ENCODE measurements at places on chromosomes 12 and 14.

DNA sequence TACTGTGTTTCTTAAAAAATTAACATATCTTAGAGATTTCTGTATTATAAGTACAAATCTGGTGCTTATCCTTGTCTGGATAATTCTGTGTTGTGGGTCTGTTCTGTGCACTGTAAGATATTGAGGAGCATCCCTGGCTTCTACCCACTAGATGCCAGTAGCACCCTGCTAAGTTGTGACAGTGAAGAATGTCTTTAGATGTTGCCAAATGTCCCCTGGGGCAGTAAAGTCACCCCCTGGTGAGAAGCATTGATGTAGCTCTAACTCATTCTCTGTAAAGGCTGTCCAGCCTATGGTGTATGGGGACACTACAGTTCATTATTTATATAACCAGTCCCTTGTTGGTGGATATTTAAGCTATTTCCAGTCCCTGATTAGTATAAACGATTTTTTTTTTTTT lies 31.4 kb downstream of the MAP1LC3B2 start:
- no peak for DNase-seq

DNA sequence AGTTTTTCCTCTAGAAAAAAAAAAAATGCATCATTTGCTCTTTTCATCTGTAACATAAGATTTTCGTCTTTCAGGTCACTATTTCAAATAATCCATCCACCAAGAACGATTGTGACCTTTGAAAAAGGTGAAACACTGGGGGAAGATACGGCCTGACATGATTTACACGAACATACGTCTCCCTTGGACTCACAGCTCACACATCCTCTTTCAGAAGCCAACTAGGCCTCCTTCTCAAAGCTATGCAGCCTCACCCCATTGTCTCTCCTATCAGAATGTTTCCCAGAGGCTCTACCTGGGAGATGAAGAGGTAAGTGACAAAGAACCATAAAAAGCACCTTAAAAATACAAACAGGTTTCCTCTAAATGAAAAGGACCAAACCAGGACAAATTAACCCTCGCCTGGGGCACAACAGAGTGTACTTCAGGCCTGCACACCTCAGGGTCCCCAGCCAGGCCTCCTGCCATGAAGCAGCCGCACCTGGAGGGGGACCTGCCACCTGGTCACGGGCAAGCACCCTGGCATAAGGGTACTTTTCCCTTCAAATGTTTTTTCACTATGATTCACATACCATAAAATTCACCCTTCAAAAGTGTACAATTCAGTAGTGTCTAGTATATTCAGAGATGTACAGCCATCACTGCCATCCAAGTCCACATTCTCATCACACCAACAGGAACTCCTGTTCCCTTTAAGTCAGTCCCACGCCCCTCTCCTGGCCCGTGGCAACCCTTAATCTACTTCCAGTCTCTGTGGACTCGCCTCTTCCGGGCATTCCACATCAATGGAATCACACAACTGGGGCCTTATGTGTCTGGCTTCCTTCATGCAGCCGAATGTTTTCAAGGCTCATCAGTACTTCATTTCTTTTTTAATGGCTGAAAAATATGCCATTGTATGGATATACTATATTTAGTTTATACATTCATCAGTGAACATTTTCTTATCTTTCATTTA lies 5.4 kb downstream of the SLC15A4 start:
- no peak for DNase-seq

DNA sequence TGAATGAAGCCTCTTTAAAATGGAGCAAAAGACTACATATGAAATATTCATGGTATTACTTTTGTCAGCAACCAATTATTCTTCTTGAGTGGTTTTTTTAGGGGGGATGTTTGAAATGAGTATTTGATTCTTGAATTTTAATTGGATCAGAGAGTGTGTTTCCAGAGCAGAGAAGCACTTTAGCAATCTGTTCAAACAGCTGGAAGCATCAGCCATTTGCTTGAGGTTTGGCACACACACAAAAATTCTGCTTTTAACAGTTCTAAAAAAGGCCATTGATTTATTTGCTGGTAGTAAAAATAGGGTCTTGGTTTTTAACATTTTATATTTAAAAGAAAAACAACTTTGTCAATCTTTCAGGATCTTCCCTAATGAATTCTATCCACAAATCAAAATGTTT lies 292.7 kb downstream of the LRFN5 start:
- no peak for DNase-seq

- peak; percentile 56 for DNase-seq
Measured at GRCh38 chr12:122226366-122227125, 694 bp upstream of the DIABLO start.

GRCh38 chr14:44352201-44352600 lies 154.9 kb downstream of the FSCB start:
- no peak for DNase-seq

GRCh38 chr12:3275171-3276041 lies 198.2 kb downstream of the TSPAN9 start:
- DNase-seq = peak; percentile 73

DNA sequence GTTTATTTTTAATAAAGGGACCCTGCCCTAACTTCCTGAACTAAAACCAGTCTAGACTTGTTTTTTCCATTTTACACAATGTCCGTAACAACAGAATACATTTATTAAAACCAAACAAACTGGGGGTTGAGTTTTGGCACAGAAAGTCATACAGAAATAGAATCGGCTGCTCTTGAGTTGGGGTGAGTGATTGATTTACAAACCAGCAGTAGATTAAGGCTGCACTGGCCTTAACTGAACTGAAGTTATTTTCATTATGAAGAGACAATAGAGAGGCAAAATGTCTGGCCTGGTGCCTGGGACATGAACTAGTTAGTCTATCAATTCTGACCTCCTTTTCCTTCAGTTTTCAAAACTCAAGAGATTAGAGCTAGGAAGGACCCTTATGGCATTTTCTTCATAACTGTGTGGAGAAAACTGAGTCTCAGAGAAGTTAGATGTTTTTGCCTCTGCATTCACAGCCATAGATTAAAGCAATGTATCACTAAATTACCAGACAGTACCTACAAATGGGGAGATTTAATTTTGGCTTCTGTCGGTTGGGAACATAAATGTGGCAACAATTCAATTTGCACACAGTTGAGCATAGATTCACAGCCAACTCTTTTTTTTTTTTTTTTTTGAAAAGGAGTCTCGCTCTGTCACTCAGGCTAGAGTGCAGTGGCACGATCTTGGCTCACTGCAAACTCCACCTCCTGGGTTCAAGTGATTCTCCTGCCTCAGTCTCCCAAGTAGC lies 19.8 kb upstream of the MGP start:
- DNase-seq = no peak

DNA sequence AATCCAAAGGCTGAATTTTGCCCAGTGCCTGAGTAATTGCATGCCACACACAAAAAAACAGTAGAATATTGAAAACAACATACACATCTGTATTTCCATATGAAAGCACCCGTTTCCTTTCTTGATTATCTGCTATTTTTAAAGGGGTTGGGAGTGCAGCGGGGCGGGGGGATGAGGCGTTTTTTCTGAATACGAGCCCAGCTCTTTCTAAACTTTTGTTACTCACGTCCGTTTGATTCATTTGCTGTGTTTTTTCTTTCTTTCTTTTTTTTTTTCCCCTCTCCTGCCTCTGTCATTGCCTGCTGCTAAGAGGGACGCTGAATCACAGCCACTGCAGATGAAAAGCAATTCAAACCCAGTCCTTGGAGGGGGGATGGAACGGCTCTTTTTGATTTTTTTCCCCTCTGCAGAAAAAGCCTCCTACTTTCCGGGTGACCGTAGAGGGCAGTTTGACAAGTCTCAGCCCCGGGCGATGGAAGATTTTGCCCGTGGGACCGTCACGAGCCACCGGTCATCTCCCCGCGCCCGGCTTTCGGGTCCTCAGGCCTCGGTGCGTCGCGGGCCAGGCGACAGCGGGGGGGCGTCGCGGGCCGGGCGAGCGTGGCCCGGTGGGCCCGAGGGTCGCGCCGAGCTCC lies 572 bp upstream of the RASSF8 start:
- peak; percentile 33 for DNase-seq

DNA sequence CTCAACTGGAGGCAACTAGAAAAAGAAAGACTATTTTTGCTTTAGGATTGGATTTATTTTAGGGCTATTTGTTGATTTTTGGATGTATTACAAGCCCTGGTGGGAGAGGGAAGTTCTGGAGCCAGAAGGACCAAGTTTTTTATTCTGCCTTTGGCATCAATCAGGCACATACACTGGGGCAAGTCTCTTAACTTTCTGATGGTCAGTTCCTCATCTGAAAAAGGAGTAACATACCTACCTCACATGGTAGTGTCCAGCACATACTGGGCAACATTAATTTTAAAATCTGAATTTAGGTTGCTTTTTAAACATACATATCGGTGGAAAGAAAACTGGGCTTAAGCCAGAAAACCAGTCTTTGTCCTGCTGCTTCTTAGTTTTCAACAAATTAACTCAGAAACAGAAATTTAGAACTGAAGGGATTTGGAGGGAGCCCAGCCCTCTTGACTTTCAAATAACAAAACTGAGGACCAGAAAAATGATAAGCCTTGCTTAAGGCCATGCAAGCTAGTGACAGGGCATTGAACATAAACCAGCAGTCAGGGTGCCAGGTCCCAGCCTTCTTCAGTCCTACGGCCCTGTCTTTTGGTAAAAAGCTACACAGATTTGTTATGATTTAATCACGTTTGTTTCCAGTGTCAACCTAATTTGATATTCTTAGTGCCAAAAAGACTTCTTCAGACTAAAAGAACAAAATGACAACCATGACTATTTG lies 90.2 kb upstream of the SLC38A2 start:
- DNase-seq = no peak

GRCh38 chr12:3186546-3187215 lies 109.5 kb downstream of the TSPAN9 start:
- peak; percentile 6 for DNase-seq

DNA sequence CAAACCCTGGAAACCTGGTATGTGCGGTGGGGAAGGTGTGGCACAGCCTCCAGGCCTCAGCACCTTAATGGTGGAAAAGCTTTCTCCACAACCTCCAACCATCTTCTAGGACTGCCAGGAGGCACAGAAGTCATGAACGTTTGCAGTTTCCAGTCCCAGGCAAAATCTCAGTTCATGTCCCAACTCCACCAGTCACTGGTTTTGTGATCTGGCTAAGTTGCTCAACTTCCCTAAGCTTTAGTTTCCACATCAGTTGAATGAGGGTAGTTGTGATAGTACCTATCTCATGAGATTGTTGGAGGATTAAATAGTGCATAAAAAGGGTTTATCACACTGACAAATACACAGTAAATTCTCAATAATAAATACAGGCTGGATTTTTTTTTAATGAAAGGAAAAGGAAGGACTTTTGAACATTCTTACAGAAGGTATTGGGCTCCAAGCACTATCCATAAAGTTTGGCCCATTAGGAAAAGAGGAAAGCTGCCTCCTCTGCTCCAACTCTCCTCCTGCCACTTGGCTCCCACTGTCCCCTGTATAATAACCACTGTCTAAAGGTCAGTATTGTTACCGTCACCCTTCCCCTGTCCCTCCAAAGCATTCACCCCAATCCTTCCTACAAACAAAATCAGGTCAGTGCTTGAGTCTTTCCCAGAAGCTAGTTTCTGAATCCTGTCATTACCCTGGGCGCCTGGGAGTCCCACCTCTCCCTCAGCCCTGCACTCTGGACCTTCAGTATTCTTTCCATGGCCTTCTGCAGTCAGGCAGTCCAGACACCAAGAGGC lies 6.3 kb downstream of the PCK2 start:
- no peak for DNase-seq

GRCh38 chr12:119949145-119949544 lies 39.9 kb upstream of the BICDL1 start:
- no peak for DNase-seq

DNA sequence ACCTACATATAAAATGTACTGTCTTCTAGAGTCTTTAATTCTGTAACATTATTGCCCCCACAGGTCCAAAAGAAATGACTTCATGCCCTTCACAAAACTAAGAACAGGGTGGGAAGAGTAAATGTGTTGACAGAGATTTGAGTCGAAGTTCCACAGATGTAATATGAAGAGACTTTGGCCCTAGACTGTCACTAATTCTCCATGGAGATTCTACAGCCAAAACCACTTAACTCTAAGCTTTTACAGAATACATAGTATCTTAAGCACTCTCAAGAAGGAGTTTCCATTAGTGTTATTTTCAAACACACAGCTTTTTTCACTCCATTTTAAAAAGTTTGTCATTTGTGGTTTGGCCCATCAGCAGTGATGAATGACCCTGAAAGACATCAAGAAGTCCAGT lies 56.3 kb downstream of the ABCC9 start:
- DNase-seq = no peak

GRCh38 chr14:36054353-36055051 lies 122.0 kb downstream of the PTCSC3 start:
- no peak for DNase-seq

- no peak for DNase-seq
Measured at GRCh38 chr14:70956511-70956910, 49.3 kb downstream of the PCNX1 start.

GRCh38 chr12:91274916-91275315 lies 92.3 kb upstream of the DCN start:
- no peak for DNase-seq

- DNase-seq = no peak
Measured at GRCh38 chr12:32031109-32031508, 71.9 kb downstream of the RESF1 start.

DNA sequence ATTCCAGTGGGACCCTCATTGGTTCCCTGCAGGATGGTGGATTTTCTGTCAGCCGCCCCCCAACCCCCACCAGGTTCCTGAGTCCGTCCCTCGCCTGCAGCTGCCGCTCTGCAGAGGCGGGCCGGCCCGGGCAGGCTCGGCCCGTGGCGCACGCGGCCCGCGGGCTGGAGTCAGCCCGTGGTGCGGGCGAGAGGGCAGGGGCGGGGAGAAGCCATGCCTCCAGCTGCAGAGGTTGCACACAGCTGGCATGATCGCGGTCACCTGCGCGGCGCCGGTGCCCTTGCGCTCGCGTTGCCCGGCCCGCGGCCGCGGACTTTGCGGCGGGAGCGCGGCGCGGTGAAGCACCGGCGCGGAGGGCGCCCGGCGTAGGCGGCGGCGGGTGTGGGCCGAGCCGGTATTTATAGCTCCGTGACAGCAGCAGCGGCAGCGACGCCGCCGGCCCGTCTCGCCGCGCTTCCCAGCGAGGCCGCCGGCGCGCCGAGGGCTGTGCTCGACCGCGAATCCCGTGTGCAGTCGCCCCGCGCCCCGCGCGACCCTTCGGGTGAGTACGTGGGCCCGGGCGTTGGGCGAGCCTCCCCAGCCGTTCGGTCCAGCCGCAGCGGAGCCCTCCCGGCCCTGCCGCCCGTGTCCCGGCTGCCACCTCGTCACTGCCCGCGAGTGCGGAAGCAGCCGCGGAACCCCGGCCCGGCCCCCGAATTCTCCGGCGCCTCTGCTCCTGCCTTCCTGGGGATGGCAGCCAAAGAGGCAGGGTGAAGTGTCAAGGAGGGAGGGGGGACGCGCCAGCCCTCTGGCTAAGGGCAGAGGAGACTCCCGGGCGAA lies at the start of gene TMEM117:
TMEM117 (plus strand) TSS at position 426 of the 819 bp plus-strand sequence.
- DNase-seq = peak; percentile 89

GRCh38 chr12:113770389-113770865 lies 195.7 kb downstream of the RBM19 start:
- no peak for DNase-seq

DNA sequence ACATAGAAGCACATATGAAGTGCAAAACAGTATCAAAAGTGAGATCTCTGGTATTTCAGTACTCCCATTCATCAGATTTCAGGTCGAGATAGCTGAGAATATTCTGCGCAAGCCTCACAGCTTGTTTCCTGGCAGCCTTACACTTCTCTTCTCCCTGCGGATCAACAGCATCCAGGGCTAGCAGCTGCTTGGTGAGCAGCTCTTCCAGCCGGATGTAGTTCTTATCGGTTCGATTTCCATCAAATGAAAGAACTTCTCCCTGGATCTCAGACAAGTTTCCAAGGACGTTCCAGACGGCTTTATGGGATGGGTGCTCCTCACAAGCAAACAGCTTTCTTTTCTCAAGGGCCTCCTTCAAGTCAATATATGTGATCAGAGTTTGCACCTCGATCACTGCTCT lies 2.7 kb downstream of the BAG5 start:
- DNase-seq = no peak

- DNase-seq = no peak
Measured at GRCh38 chr12:90299666-90300065, 591.0 kb upstream of the ATP2B1 start.
